Renal cortex interstitium (tissue), 15 donors: ENCODE measurements at places on chromosomes 6 and 20. TPM values are rescaled to one million over a fixed set of nuclear protein-coding genes. Genes with fewer than 3 reads are reported as not detected.

The FYN gene
- 176 TPM for polyA plus RNA-seq

DNA sequence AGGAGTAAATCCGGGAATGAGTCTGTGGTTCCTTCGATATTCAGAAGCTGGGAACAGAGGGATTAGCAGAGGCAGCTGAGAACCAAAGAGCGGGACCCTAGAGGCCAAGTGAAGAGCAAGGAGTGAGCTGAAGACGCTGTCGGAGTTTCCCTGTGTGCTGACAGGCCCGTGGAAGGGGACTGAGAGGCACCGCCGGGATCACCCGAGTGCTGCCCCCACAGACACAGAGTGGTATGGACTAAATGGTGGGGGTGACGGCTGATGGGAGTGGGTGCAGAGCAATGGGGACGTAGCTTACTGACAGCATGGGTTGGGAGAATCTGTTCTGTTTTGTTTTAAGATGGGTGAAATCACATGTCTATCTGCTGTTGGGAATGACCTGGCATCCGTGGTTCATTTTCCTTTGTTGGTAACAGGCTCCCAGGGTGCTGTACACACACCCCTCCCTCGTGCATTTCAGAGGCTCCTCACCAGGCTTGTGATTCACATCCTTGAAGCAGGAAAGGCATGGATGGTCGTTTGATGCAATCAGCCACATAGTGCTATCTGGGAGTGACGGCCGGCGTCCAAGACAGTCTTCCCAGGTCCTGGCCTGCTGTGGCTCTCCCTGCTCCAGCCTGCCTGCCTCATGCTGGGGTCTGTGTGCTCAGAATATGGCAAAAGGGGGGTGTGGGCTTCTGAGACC is 97.4 kb downstream of the THBS2 start:
- no peak for DNase-seq

DNA sequence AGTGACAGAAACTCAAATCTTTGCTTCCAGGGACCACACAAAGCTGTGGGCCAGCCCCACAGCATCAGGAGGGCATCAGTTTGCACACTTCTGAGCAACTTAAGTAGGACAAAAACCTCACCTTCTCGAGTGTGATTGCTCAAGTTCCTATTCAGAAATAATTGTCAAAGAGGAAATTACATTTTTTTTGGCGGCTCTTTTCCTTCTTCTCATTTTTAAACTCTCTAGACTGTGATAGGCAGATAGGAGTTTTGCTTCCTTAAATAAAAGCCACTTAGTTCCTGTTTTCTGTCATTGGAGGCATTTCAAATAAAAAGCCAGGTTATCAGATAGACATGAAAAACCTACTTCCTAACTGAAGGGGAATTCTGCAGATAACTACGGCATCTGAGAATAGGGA is 11.2 kb upstream of the TAGAP start:
- no peak for DNase-seq

- no peak for DNase-seq
Measured at GRCh38 chr6:106939208-106939607, 35.3 kb downstream of the CD24 start.

DNA sequence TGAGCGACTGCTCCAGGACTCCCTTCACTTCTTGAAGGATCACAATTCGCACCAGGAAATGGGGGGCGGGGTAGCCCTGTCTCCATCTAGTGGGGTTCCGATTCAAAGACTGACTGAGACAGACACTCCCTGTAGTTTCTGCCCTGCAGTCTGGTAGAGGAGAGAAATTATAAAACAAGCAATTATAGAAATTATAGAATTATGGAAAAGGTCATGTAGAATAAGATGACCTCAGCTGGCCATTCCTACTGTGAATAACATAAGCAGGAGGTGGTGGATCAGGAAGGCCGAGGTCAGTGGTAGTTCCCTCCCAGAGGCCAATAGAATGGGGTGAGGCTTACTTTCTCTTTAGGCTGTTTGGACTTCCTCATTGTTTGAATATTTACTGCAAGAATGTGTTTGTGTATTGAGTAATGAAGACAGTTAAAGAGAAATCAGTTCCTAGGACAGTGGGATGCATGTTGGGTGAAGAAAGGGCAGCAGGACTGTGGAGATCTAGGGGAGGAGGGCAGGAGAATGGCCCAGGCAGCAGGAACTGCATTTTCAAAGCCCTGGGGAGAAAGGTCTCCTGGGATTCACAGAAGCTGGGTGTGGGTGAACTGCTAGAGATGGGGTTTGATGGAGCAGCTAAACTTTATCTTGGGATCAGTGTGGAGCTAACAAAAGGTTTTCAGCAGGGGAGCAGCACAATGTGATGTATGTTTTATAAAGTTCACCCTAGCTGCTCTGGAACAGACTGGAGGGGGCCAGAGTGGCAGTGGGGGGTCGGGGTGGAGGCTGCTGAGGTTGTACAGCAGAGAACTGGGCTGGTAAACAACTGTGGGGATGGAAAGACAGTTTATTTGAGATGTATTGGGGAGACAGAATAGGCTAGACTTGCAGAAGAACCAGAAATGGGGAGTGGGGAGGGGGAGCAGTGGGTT is 2.1 kb downstream of the ZNF341 start:
- DNase-seq = no peak

DNA sequence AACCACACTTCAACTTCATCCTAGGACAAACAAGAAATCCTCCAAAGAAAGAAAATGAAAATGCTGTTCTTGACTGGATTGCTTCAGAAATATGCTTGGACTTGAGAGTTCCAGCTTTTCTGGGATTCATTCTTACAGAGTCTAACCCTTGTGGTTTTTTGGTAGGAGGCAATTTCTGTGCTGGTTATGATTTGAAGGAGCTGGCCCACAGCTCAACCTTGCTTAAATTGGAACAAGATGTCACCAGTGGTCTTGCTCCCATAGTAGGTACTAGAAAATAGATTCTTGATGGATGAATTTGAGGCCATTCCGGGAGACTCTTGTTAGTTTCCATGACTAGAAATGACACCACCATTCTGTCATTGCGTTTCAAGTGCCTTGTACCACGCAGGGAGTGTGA is 54.3 kb upstream of the BMP6 start:
- no peak for DNase-seq
